Caco-2 (cell line): ENCODE measurements at places on chromosomes 4 and X.

GRCh38 chr4:107843391-107843790 is 18.7 kb downstream of the SGMS2 start:
- DNase-seq: no peak

- no peak for DNase-seq
Observed at GRCh38 chr4:107818301-107818910, 6.3 kb upstream of the SGMS2 start.

DNA sequence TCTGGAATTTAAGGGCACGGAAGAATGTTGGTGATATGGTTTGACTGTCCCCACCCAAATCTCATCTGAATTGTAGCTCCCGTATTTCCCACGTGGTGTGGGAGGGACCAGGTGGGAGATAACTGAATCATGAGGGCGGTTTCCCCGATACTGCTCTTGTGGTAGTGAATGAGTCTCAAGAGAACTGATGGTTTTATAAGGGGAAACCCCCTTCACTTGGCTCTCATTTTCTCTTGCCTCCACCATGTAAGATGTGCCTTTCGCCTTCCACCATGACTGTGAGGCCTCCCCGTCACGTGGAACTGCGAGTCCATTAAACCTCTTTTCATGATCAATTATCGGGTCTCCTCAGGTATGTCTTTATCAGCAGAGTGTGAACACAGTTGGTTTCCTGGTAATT is 25.6 kb upstream of the DHRSX start:
- DNase-seq: no peak

- peak; percentile 28 for DNase-seq
Observed at GRCh38 chr4:95409127-95409526, 139.6 kb downstream of the UNC5C start.

DNA sequence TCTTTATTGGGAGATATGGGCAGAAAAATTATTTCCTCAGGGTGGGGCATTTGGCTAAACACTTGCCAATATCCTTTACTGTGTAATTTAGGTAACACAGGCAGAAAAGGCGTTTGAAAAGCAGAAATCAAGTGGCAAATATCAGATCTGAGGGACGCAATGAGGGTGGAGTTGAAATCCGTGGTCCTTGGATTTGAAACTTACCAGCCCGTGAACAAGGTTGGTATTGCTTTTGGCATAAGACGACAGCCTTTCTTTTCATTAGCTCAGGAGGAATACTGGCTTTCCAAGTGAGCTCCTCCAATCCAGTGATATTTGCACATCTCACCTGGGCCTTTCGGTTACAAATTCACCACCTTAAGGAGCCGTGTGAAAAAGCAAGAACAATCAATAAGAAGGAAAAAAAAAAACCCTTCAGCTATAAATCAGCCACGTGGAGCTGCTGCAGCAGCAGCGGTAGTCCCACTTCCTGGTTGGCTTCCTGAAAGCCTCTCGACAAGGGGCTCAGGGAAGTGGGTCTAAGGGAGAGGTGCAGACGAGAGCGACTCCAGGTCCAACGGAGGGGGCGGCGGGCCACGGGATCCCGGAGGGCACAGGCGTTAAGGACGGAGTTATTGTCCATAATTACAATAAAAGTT is 734 bp upstream of the GALNT7 start:
- peak; percentile 69 for DNase-seq
